NCI-H524 (cell line): ENCODE measurements at places on chromosomes 7 and 10.

DNA sequence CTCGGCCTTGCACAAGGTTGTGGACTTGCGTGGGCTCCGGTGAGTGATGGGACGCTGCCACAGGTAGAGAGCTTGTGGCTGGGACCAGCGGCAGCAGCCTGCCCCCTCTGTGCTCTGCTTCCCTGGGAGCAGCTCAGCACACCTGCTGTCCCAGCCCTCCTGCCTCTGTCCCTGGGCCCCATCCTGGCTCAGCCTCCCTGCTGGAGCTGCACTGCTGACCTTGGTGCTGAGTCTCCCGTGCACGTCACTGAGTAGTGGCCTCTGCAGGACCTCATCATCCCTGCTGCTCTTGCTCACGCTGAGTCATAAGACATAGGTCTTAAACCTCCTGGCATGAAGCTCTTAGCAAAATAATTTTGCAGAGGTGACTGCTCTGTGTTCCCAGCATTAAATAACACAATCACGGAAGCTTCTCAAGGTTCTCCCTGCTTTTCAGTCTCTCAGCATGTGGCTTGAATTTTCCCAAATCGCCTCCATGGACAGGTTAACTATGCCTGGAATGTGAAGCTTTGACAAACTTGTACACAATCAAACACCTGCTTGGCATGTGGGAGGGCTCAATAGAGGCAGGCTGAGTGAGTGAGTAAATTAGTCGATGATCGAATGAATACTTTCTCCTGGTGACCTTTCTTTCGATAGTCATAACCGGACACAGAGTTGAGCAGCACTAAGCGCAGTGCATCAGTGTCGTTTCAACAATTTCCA is 63.8 kb upstream of the NPS start:
- no peak for DNase-seq

DNA sequence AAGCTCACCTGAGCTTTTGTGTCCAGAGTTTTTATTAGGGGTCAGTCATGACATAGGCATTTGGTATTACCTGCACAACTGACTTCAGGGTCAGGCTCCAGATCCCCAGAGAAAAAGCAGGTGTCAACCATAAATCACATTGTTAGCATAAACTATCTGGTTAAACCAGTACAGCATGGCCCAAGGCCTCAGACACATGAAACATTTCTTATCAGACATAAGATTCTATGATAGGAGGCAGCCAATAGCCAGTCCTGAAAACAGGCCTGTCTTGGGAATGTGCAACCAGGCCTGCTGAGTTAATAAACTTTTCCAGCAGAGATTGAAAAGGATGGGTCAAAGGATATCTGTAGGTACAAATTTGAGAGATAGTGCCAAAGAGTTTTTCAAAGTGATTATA is 116.1 kb downstream of the TPST1 start:
- no peak for DNase-seq

- no peak for DNase-seq
Observed at GRCh38 chr7:41053820-41054219, 649.1 kb downstream of the INHBA start.

DNA sequence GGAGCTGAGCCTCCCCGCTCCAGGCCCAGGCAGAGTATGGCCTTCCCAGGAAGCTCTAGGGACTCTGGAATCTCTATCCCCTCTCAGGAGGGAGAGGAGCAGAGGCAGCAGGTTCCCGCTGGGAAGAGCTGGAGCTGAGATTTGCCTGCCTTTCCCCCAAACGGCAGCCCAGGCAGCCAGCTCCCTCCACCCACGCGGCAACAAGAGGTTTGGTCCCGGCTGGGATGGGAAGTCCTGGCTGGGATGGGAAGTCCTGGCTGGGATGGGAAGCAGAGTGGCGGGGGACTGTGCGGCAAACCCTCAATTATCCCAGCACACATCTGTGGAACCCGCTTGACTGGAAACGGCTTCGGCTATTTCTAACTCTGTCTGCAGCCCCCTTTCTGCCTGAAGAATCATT is 223.0 kb downstream of the ELFN1 start:
- DNase-seq = no peak

DNA sequence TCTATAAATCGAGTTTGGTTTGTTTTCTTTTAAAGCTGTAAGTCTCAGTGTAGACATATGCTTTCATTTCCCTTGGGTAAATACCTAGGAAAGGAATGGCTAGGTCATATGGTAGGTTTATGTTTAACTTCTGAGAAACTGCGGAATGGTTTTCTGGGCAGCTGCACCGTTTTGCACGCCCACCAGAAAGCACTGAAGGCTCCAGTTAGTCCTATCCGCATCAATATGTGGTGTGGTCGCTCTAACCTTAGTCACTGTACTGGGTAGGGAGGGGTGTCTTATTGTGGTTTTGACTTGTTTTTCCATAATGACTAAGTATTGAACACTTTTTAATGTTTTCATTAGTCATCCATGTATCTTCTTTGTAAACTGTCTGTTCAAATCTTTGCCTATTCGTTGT is 279.5 kb upstream of the AKR1E2 start:
- no peak for DNase-seq

- DNase-seq = no peak
Observed at GRCh38 chr10:6399879-6400278, 180.2 kb downstream of the PRKCQ start.

DNA sequence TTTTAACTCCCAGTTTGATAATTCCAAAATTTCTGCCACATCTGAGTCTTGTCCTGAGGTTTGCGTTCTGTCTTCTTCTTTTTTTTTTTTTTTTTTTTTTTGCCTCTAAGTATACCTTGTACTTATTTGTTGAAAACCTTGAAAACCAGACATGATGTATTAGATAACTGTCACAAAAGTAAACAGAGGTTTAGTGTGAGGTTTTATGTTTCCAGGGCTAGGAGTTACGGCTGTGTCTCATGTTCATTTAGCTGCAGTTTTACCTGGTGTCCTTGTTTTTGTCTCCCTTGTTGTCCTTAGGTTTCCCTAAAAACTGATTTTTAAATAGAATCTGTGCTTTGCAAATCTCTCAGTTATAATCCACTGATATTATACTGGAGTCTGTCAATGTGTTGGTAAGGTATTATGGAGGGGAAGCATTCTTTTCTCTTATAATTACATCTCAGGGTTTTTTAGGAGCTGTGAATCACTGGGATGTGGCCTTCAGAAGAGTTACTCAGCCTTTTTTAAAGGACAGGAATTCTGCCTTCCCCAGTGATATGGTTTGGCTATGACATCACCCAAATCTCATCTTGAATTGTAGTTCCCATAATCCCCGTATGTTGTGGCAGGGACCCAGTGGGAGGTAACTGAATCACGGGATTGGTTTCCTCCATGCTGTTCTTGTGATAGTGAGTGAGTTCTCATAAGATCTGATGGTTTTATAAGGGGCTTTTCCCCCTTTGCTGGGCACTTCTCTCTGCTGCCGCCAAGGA is 95.0 kb downstream of the CDCA7L start:
- DNase-seq = no peak

DNA sequence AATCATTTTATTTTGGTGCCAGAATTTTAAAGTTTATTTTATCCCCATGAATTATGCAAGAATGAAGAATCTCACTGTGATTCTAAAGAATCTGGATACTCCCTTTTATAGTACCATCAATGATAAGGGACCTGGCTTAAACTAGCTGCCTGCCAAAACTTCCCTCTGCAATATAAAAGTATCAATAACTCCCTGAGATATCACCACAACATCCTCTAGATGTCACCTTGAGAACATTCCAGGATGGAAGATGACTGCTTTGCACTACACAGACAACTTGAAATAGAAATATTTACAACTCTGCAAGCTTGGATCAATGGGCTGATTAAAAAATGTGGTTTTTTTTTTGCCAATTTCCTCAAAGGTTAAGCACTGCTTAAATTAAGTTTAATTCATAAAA is 142.1 kb downstream of the SLC25A13 start:
- DNase-seq = no peak

- no peak for DNase-seq
Observed at GRCh38 chr7:108069646-108070045, 60.5 kb downstream of the LAMB4 start.

DNA sequence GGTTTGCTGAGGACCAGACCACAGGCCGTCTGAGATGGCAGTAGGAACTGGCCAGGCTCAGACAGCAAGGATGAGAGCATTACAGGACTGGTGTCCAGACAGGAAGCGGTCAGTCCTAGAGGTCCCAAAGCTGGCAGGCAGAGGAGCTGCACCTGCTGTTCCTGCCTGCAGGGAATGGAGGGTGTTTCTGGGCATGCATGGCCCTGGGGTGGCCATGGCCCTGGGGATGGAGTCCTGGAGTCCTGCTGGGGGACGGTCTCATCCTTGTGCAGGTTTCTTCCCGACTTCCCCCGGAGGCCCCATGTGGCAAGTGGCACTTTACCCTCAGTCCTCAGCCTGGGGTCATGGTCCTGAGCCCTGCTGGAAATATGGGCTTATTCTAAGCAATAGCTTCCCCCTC is 274.9 kb upstream of the ADARB2 start:
- no peak for DNase-seq

DNA sequence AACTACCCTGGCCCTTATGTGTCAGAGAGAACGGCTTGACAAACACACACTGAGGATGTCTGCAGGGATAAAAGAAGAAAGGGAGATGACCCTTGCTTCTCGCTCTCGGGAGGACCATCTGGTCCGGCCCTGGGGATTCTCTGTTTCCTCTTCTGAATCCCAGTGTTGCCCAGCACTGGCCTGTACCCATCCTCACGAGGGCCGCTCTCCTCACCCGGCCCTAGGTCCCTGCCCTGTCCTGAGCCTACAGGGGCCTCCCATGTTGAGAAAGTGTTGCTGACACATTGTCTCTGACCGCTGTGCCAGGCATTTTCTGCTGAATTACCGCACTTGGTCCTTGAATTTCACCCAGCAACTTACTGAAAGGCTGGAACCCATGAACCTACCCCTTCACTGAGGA is 171.9 kb upstream of the LANCL2 start:
- no peak for DNase-seq

- DNase-seq = no peak
Observed at GRCh38 chr7:54838175-54838910, 79.3 kb upstream of the SEC61G start.
